IPS DF 6.9 (cell line): ENCODE measurements at places on chromosomes 2 and 18.

GRCh38 chr18:23126376-23127056 lies 8.8 kb upstream of the CABLES1 start:
- H3K27ac ChIP-seq = no peak overlapping the region
- H3K4me1 ChIP-seq = no peaks in the 10 kb centered on the region
- no peaks in the 10 kb centered on the region for H3K36me3 ChIP-seq
- no peaks in the 10 kb centered on the region; the same call in 1 of the 2 replicates for H3K27me3 ChIP-seq

DNA sequence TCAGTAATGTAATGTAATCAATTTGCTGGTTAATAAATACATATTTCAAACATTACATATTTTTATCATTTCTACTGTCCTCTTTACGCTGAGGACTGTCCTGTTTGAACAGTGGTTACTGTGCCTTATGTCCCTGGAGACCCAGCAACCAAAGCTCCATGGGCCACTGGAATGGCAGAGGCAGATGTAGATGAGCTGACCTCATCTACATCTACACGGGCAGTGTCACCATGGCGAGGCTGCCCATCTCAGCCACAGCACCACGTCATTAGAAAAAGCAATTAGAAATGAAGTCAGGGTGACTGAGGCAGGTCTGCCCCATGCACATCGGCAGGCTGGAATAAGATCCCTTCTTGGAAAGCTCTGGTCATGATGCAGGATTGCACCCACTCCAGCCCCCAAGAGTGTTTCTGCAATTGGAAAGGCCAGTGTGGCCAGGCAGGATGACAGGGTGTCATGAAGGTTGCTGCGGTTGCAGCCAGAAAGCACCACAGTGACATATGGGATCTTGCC lies 237.5 kb downstream of the NDUFA10 start:
- H3K4me3 ChIP-seq = no peak overlapping the region
- no peaks in the 10 kb centered on the region; the same call in 1 of the 2 replicates for H3K4me1 ChIP-seq
- H3K36me3 ChIP-seq = no peaks in the 10 kb centered on the region
- no peak for DNase-seq

GRCh38 chr18:61093965-61094364 lies 239.3 kb upstream of the CDH20 start:
- H3K27me3 ChIP-seq = no peaks in the 10 kb centered on the region
- no peak overlapping the region for H3K27ac ChIP-seq
- H3K36me3 ChIP-seq = no peaks in the 10 kb centered on the region

DNA sequence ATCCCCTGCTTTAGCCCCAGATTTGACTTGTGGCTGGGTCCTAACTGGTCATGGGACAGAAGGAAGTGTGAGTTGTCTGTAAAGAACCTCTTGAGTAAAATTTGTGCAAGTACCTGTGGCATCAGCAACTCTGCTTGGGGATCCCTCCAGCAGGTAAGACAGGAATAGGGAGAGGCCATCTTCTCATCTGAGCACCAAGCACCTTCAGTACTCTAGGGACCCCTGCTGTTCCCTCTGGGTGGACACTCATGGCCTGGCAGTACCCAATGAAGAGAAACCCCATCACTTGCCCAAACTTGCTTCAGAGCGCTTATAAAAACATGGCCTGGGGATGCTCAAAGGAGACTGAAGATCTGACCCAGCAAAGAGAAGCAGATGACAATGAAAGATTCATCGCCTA lies 297.8 kb downstream of the SP3 start:
- H3K4me3 ChIP-seq = no peak overlapping the region
- H3K36me3 ChIP-seq = no peaks in the 10 kb centered on the region
- no peak for DNase-seq
- no peaks in the 10 kb centered on the region for H3K4me1 ChIP-seq
- H3K27ac ChIP-seq = no peak overlapping the region
- H3K27me3 ChIP-seq = no peaks in the 10 kb centered on the region

GRCh38 chr18:58109256-58109655 lies 65.2 kb downstream of the NEDD4L start:
- H3K36me3 ChIP-seq = no peaks in the 10 kb centered on the region
- no peaks in the 10 kb centered on the region for H3K27me3 ChIP-seq
- H3K4me1 ChIP-seq = peaks cover 9% of the 10 kb centered on the region
- no peak overlapping the region for H3K27ac ChIP-seq
- no peak overlapping the region for H3K4me3 ChIP-seq
